ENCODE measurements at places on chromosomes 6 and 20.

- H3K36me3 ChIP-seq: no peaks in the 10 kb centered on the region
- peak; percentile 85 for DNase-seq
- peaks cover 3% of the 10 kb centered on the region for H3K4me1 ChIP-seq
- H3K27me3 ChIP-seq: no peaks in the 10 kb centered on the region
- peak overlapping the region; percentile 22 for H3K4me3 ChIP-seq
Observed at GRCh38 chr6:4358414-4359107, 223.2 kb upstream of the ECI2 start.

DNA sequence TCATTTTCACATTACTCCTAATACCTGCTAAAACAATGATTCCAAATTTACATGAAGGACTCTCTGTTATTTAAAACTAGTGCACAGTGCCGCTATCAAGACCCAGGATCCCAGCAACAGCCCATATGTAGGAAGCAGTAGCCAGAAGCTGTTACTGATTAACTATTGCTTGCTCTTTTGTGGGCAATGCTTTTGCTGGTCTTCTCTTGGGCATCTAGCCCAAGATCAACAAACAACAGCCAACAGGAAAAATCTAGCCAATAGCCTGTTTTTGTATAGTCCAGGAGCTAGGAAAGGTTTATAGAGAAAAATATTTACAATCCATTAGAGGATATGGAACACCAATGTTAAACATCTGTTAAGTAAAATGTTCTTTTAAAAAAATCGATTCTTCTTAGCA lies 22.1 kb upstream of the TENT5A start:
- H3K4me3 ChIP-seq: no peak overlapping the region
- H3K36me3 ChIP-seq: no peaks in the 10 kb centered on the region
- no peaks in the 10 kb centered on the region for H3K4me1 ChIP-seq
- H3K27me3 ChIP-seq: no peaks in the 10 kb centered on the region
- H3K27ac ChIP-seq: no peak overlapping the region

DNA sequence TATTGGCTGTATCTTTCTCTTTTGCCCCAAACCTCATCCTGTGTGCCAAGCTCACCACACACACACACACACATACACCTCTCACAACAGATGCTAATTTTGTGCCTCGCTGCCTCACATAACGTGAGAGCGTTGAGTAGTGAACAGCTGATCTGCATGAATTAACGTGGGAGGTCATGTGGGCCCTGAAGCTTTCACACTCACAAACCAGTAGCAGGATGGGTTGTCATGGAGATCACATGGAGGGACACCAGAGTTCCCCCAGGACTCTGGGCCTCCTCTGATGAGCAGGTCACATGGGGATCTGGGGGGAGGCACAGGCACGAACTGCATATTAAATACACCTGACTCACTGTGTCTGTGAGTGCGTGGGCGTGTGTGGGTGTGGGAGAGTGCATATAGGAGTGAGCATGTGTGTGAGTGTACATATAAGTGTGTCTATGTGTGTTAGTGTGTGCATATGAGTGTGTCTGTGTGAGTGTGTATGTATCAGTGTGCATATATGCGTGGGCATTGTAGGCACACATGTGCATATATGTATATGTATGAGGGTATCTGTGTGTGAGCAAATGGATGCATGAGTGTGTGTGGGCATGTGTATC lies 62.7 kb upstream of the SULF2 start:
- no peaks in the 10 kb centered on the region for H3K27me3 ChIP-seq
- H3K4me3 ChIP-seq: no peak overlapping the region
- no peak overlapping the region for H3K27ac ChIP-seq
- no peaks in the 10 kb centered on the region for H3K36me3 ChIP-seq
- no peaks in the 10 kb centered on the region for H3K4me1 ChIP-seq

DNA sequence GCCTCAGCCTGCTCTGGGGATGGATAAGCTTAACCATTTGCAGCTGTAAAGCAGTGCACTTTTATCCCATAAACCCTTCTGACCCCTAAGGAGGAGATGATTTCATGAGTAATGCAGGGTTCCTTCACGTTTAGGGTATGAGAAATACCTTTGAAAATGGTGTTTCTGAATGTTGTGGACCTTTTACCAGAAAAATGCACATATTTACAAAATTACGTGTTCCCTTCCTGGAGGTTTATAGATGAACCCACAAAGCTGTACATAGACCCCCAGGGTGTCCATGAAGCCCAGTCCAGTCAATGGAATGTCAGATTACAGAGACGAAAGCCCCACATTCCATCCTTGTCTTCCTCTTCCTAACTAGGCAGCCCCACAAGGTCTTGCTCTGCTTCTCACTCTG lies 78.6 kb upstream of the INSM1 start:
- no peak overlapping the region for H3K27ac ChIP-seq
- H3K4me3 ChIP-seq: no peak overlapping the region
- DNase-seq: no peak
- no peaks in the 10 kb centered on the region for H3K4me1 ChIP-seq

- no peaks in the 10 kb centered on the region for H3K4me1 ChIP-seq
- no peaks in the 10 kb centered on the region for H3K27me3 ChIP-seq
- no peak overlapping the region for H3K27ac ChIP-seq
- H3K4me3 ChIP-seq: no peak overlapping the region
- DNase-seq: no peak
- H3K36me3 ChIP-seq: no peaks in the 10 kb centered on the region
Observed at GRCh38 chr20:10591946-10592521, 81.8 kb downstream of the JAG1 start.

DNA sequence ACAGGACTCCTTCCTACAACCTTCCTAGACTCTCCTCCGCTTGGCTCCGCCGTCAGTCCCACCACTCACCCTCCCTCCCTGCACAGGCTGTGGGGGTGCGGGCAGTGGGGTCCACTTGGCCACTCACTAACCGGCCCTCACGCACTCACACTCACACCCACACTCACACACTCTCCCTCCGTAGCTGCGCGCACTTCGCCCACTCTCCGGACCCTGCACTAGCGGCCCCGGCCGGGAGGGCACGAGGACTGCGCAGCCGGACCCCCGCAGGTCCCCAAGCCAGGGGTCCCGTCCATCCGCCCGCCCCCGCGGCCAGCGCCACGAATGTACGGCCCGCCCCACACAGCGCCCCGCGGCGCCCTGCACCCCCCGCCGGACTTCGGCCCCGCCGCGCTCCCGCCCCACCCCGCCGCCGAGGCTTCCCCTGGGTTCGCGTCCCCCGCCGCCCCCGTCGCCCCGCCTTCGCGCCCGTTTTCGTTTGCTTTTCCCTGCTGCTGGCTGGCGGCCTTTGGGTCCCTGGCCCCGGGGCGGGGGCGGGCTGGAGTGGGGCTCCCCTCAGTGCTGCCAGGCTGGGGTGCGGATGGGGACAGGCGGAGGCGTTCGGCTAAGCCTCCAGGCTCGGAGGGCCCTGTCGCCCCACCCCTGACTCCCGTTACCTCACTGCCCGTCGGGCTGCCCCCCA lies 23.0 kb upstream of the SLC22A7 start:
- no peak for DNase-seq
- peaks cover 7% of the 10 kb centered on the region for H3K27me3 ChIP-seq

GRCh38 chr6:156146891-156147290 lies 630.3 kb upstream of the ARID1B start:
- no peak overlapping the region for H3K4me3 ChIP-seq
- no peaks in the 10 kb centered on the region for H3K4me1 ChIP-seq
- no peak overlapping the region for H3K27ac ChIP-seq

- peak overlapping the region; percentile 90 for H3K27ac ChIP-seq
- no peaks in the 10 kb centered on the region for H3K36me3 ChIP-seq
- H3K27me3 ChIP-seq: no peaks in the 10 kb centered on the region
- peak overlapping the region; percentile 92 for H3K4me3 ChIP-seq
- peak; percentile 28 for DNase-seq
- H3K4me1 ChIP-seq: no peaks in the 10 kb centered on the region
Observed at GRCh38 chr6:81751388-81752083, 945 bp downstream of the TENT5A start.

DNA sequence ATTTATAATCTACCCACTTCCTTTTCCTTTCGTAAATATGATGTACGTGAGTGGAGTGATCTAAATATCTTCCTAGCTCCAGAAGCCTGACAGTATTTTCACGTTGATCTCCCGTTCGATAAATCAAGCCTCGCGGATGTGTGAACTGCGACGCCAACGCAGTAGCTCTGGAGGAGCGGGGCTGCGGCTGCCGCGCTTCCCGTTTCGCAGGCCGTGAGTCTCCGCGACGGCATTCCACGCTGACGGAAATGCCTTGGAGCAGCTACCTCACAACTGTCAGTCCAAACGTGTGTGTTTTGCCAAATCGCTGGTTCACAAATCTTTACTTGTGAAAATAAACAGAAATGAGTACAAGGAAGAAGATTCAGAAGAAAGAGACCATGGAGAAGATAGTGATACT lies 41.2 kb downstream of the BTBD3 start:
- DNase-seq: no peak
- H3K4me3 ChIP-seq: peak overlapping the region; percentile 10
- no peaks in the 10 kb centered on the region for H3K27me3 ChIP-seq

DNA sequence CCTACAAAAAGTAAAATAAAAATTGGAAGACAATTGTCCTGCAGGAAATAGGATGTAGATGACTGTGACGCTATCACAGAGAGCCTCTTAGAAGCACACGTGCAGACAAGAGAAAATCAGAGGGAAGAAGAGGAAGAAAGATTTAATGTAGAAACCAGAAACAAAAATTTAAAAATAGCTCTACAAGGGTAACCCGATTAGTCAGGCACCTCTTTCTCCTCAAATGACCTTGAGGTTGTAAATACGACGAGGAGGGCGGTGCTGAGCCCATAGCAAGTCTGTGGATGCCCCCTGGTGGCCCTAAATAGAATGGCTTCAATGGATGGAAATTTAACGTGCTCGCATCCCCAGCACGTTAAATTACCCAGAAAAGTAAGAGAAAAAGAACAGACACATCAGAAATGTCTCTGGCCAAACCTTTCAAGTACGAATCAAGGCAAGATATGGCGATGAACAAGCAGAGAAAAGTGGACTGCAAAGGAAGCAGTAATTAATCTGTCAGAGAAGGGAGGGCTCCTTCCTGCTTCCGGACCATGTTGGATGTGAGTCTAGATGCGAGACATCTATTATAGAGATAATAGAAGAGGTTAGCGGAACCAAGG lies 4.2 kb upstream of the PRPH2 start:
- no peaks in the 10 kb centered on the region for H3K4me1 ChIP-seq
- H3K36me3 ChIP-seq: no peaks in the 10 kb centered on the region
- no peak for DNase-seq
- H3K27ac ChIP-seq: peak overlapping the region; percentile 83
- H3K4me3 ChIP-seq: peak overlapping the region; percentile 61

GRCh38 chr6:30748851-30749540 lies 4.6 kb upstream of the IER3 start:
- no peaks in the 10 kb centered on the region for H3K36me3 ChIP-seq
- H3K27ac ChIP-seq: peak overlapping the region; percentile 68
- no peak overlapping the region for H3K4me3 ChIP-seq

Data from breast epithelium (tissue), 4 donors.